ENCODE measurements at places on chromosomes 12 and 14.
A peak's percentile ranks its signal among the peaks of the same experiment; 100 is the strongest.

- no peak for DNase-seq
Observed at GRCh38 chr14:99265571-99265970, 6.4 kb downstream of the BCL11B start.

GRCh38 chr14:36320897-36321381, 502 bp upstream of the MBIP start:
- DNase-seq = no peak

DNA sequence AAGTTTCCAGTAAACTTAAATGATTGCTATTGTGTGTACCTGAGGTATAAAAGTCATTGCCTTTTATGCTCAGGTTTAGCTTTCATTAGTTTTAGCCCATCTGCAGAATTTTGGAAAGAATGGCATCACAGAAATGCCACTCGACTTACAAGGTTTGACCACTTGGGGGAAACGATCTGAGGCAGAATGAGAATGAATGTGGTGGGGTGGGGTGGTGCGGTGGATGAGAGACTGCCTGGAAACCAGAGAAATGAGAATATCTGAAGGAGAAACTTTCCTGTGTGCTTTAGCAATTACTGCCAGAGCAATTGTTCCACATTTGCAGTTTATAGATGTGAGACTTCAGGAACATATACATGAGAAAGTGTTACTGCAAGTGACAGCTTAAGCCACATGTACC, 225.4 kb upstream of the PDE3A start:
- no peak for DNase-seq

DNA sequence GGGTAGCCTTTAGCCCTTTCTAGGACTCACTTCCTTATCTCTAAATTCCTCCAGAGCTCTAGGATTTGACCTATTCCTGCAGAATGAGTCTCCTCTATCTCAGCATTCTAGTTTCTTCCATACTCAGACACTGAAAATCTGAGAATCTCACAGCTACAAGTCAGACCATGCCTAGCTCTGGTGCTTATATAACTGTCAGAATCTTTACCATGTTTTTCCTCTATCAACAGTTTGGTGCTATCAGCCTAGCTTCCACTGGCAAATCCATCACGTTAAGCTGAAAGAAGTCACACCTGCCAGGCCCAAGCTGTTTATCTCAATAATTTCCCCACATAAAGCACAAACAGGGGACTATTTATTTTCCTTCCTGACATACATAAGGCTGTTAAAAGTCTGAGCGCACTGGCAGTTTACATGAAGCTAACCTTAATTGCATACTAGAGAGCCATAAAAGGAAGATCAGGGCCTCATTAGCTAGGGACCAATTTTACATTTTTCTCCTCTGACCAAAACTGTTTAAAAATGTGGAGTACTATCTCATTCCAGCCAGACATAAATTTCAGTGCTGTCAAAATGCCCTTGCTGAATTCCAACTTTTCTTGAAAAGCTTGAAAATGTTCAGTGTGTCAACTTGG, 270.5 kb downstream of the C12orf75 start:
- no peak for DNase-seq

- no peak for DNase-seq
Observed at GRCh38 chr12:542395-543113, 82.8 kb downstream of the B4GALNT3 start.

GRCh38 chr12:92546259-92546634, 156.5 kb upstream of the PLEKHG7 start:
- DNase-seq = no peak

- DNase-seq = no peak
Observed at GRCh38 chr12:18953505-18953904, 176.0 kb upstream of the PLEKHA5 start.

DNA sequence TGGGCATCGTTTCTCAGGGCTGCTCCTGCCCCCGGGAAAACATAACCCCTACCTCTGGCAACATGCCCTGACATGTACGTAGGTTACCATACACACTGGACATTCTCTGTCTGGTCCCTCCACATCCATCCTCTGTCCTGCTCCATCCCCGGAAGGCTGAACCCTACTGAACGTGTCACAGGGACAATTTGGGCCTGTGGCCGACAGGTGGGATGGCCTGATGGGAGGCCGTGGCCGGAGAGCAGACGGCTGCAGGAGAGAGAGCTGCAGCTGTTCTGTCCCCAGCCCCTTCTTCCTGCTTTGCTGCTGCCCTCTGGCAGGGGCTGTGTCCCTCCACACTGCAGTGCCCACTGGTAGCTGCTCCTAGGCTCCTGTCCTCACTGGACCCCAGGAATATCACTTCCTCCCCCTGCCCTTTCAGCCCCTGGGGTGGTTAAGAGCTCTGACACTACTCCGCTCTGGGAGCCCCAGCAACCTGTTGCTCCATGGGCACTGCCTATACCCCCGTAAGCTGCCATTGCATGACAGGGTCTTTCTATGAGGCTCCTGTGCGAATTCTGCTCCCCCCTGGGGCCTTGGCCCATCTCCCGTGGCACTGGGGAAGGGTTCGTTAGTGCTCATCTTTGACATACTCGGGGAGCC, 125.6 kb downstream of the RBM19 start:
- DNase-seq = no peak

DNA sequence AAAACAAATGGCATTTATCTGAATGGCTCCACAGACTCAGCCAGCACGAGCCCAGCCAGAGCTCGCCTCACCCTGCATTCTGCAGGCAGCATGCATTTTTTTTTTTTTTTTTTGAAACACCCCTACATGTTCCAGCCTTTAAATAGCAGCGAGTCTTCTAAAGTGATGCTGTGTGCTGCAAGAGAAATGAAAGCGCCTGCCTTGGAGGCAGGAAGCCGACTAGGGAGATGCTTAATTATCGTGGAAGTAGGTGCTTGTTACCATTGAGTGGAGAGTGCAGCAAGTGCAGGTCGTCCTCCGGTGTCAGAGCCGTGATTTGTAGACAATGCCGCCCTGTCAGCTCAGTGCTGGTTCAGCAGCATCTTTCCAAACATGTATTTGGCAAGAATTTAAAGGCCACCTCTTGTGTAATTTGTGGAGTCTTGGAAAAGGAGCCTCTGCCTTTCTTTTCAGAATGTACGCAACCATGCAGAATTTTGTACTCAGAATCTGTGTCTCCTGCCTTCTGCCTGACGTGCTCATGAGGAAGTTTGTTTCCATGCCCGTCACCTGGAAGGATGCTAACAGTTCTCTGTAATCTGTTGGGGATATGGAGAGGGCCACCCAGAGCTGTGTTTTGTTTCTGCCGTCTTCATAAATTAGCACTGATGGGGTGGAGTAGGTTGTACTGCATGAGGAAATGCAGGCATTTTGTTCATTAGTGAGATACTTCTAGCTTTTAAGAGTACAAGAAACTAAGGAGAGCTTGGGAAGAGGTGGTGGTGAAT, 345.9 kb upstream of the RGS6 start:
- DNase-seq = no peak

- no peak for DNase-seq
Observed at GRCh38 chr12:80946591-80946990, 8.9 kb upstream of the LIN7A start.

DNA sequence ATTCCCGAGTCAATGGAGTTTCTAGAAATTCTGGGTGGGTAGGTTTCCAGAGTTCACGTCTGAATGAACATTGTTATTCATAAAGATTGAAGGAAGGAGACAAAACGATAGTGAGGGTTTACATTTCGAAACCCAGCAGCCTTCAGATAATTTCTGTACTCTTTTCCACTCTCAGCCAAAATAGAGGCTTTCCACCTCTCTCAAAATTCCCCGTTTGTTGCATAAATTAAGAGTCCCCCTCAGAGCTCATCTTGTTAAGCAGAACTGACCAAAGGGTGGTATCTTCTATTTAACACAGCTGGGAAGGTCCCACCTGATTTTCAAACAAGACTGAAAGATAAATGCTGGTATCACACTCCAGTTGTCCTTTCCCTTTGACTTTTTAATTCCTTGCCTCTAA, 21.5 kb upstream of the YARS2 start:
- DNase-seq = no peak

DNA sequence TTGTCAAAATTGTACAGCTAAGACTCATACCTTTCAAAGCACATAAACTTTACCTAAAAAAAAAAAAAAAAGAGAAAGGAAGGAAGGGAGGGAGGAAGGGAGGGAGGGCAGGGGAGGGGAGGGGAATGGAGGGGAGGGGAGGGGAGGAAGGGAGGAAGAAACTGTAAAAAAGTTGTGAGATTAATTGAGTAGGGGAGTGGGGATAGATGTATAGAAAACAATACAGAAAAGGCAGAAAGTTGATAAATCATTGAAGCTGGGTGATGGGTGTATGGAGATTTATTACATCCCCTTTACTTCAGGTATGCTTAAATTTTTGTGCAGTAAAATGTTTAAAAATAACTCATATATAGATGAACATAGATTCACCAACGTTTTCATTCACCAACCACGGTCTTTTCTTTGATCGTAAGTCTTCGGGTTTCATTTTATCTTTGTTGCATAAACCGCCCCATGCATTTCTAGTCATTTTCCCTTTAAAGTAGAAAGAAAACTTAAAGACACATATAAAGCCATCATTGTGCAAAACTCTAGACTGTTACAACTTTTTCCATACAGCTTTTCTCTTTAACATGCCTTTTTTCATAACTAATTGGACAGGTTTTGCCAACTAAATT, 191.2 kb upstream of the KRR1 start:
- no peak for DNase-seq

GRCh38 chr12:11581179-11581755, 68.2 kb upstream of the ETV6 start:
- peak; percentile 25 for DNase-seq

DNA sequence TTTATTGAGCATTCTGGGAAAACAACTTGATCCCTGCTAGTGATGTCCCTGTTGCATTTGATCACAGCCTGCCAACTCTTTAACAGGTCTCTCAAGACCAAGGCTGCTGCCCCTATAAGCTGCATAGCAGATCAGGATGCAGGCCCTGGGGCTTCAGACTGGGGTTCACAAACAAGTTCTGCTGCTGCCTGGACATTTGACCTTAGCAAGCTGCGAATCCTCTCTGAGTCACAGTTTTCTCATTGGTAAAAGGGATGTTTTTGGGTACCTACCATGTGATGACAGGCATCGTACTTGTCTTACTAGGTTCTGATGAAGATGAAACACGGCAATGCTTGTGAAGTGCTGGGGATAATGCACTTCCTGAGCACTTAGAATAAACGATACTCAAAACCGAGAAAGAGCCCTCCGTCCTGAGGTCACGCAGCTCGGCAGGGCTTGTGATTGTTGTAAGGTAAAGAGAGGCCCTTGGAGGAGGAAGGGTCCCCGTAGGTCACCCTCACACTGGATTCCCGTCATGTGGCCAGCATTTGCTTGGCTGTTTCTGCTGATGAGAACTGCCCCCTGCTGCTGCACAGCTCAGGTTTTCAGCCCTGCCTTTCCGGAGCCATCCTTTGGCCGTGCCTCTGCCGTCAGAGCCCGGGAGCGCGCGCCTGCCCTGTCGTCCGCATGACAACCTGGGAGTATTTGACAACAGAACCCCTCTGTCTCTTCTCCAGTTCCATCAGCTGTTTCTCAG, 39.1 kb downstream of the TSPAN9 start:
- no peak for DNase-seq

GRCh38 chr14:103820382-103820781, 27.0 kb downstream of the PPP1R13B start:
- no peak for DNase-seq
